Gastroesophageal sphincter (tissue), 4 donors: ENCODE measurements at places on chromosomes 4 and X. TPM values are rescaled to one million over a fixed set of nuclear protein-coding genes. Genes with fewer than 3 reads are reported as not detected.
A peak's percentile ranks its signal among the peaks of the same experiment; 100 is the strongest.

- ATAC-seq: no peak
These were observed 106.8 kb downstream of the TENM3 start for GRCh38 chr4:182350041-182350440.

- peak; percentile 73 for ATAC-seq
These were observed 79.2 kb downstream of the TMEM164 start for GRCh38 chrX:110082161-110082560.

GRCh38 chr4:82774711-82775171, 23.9 kb downstream of the SCD5 start:
- ATAC-seq: no peak

Gene MAP7D2
- 0.27 TPM for total RNA-seq

- ATAC-seq: no peak
These were observed 156.1 kb downstream of the LARP7 start for GRCh38 chr4:112793033-112793432.

- ATAC-seq: no peak
These were observed 746.1 kb upstream of the EPHA5 start for GRCh38 chr4:66416425-66416824.

Gene FGF5
- 1.6 TPM for total RNA-seq
